ENCODE measurements at places on chromosomes 4 and X. TPM values are rescaled to one million over a fixed set of nuclear protein-coding genes. Genes with fewer than 3 reads are reported as not detected.

Gene UCP1
- 0.11 TPM for total RNA-seq

- peak; percentile 39 for DNase-seq
Observed at GRCh38 chr4:186149872-186150271, 41.5 kb upstream of the CYP4V2 start.

DNA sequence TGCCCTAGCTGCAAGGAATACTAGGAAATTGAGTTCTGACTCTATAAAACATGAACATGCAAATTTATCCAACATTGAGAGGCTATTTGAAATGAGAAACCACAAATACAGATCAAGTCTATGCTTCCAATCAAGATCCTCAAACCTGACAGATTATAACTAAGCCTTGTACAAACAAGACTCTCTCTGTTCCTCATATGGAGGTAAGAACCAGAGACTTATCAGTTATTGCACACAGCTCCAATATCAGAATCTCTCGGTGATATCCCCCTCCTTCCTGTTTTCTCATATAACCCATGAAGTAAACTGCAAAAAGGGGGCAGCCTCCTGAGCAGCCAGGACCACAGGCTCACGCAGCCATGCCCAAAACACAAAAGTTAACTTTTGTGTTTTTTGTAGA is 36.5 kb downstream of the FBXW7 start:
- DNase-seq = no peak

DNA sequence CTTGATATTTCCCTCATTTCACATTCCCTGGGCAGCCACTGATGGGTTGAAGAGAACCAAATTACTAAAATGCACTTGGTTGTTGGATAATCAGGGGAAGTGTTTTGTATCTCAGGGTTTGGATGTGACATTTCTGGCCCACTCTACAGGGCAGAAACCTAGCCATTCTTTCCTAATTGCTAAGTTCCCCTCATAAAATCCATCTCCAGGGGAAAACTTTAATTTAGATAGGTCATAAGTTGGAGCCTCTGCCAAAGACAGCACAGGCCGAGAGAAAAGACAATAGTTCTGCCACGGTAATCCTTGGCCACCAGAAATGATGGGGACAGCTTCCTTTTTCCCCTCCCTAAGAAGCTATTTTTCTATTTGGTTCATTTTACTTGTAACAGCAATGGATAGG is 192.7 kb upstream of the C1QTNF7 start:
- DNase-seq = no peak

GRCh38 chr4:142741995-142742394 is 104.1 kb downstream of the INPP4B start:
- DNase-seq = no peak

DNA sequence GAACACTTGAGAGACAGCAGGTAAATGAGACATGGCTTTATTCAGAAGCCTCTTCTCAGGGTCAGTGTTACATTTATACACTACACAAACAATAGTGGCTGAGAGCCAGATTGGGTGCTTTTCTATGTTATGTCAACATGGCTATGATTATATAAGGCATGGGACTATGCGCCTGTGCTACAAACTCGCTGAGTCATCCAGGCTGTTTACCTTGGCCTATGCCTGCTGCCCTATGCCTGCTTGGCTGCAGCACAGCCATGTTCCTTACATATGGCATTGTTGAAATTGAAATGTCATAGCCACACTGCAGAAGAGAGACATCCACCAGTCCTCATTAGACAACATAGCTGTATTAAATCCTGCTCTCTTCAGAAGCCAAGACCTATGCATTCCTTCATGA is 236.3 kb upstream of the NWD2 start:
- peak; percentile 94 for DNase-seq

- DNase-seq = no peak
Observed at GRCh38 chr4:87978681-87979080, 3.2 kb downstream of the SPP1 start.

DNA sequence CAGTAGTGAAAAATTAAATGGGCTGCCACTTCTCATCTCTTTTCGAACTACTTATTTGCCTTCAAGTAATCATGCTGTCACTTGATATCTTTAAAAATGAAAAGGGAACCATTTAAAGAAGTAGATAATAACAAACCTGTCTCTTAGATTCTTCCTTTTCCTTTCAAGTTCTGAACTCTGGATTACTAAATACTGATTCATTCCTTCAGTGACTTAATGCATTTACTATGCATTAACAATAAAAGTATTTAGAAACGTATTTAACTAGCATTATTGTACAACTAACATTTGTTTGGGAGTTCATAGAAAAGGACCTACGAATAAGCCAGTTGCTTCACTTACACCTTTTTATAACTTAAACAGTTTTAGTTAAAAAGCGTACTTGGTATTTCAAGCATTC is 61.1 kb upstream of the RAB33B start:
- no peak for DNase-seq

Gene CSAG3
- total RNA-seq = not detected

GRCh38 chr4:62051332-62051731 is 851.2 kb downstream of the ADGRL3 start:
- DNase-seq = no peak

Gene CFP
- total RNA-seq = not detected

Gene OPHN1
- 29.5 TPM for total RNA-seq

DNA sequence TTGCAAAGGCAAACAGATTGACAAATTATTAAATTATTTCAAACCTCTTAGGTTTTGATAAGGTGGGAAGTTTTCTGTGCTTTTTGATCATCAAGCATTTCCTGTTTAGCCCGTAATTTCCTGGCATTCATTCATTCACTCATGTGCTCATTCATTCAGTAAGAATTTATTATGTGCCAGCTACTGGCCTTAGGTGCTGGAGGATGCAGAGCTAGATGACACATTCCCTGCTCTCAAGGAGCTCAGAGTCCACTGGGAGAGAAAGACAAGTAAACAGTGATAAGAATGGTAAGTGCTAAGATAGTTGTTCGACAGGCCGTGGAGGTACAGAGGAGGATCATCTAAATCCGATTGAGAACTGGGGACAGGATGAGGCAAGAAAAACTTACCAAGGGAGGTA is 153.0 kb downstream of the DCTD start:
- no peak for DNase-seq

DNA sequence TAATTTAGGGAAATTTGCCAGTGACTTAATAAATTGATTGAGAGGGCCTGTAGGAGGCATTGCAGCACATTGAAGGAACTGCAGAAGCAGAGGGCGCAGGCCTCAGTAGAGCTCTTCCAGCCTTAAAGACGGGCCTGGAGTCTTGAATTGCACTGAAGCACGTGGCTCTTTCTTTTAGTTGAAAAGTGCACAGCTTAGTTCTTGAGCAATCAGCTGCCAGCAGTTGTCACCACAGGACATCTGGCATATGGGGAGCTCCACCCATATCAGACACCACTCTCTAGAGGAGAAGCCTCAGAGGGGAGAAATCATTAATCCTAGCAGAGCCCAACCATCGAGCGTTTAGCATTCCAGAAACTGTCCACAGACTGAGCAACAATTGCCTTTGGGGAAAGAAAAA is 16.0 kb upstream of the FGF16 start:
- no peak for DNase-seq

DNA sequence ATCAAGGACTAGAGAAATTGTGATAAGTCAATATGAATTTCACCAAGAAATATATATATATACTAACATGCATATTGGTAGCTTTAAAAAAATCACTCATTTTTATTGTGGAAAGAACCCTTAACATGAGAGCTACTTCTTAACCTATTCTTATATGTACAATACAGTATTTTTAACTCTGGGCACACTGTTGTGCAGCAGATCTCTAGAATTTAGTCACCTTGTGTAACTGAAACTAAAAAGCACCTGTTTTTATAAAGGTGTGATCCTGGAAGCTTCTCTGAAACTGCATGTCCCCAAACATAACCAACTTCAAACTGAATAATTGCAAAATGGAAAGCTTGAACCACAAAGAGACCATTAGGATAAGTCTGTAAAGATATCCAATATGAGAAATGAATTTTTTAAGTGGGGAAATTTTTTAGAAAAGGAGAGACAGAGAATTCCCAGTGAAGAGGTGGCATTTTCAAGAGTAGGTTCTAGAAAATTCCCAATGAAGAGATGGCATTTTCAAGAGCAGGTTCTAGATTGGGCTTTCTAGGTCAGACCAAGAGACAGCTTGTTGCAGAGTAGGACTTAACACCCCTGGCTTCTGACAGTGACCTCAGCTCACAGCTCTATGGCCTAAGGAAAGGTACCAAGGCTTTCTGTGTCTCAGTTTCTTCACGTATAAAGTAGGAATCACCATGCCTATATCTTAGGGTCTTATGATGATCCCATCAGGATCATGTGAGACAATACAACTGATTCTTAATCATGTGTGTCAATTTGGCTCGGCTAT is 22.0 kb upstream of the PPARGC1A start:
- DNase-seq = no peak

DNA sequence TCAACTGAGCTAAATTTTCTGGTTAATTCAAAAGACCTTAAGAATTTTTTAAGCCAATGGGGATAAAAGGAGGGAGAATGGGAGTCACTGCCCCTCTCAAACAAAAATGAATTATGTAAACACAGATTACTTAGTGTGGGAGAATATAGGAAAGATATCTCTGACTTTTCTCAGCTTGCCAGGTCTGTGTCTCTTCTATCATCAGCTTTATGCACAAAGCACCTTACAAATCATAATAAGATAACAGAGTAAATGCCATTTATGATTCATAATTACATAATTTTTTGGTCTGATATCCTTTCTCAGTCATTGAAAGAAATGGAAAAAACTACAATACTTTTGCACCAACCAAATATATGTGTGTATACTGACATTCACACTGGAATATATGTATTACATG is 604.6 kb upstream of the FAM241A start:
- no peak for DNase-seq

GRCh38 chr4:2254665-2255500 is 7.0 kb downstream of the MXD4 start:
- DNase-seq = no peak

Gene MBNL3
- total RNA-seq = 367 TPM

DNA sequence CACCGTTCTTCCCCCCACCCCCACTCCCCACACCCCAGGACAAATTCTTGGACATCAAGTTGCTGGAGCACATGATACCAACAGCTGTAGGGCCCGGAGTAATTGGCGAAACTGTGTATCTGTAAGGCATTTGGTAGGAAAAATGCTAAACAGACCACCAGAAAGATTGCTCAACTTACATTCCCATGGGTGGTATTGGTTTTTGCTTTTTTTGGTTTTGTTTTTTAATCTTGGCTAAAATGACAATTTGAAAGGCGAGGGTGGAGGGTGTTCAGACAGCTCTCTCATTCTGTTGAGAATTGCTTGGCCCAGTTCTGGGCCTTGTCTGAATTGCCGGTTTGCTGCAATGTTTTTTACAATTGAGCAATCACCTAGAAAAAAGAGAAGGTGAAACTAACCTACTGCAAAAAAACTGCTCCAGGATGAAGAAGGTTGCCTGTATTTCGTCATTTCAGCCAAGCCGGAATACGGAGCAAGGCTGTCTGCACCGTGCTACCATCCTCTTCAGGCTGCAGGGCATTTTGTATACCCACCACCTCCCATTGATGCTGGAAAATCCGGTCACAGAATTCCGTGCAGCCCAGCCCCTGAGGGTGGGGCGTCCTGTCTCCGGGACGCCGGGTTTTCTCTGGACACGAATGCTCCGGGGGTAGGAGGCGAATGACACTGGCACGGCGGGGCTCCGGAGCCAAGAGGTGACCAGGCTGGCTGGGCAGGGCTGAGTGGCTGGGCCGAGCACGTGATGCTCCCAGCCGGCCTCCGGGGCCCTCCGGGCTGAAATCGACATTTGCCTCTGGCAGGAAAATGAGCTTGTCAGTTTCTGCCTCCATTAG is at the start of gene CLCN4:
CLCN4 (plus strand) TSS at position 777 of the 833 bp plus-strand sequence. CDS start 28,058 bp downstream, outside the sequence.
- DNase-seq = peak; percentile 67

Measured in HepG2 (cell line).